ENCODE measurements at places on chromosomes 6 and 20.

- peak; percentile 66 for DNase-seq
Measured at GRCh38 chr6:44265007-44265721, at the start of gene NFKBIE. Gene NFKBIE (minus strand): TSS chr6:44265551. CDS start chr6:44265346, 205 bp downstream.

- no peak for DNase-seq
Measured at GRCh38 chr20:63930971-63931553, 25.2 kb downstream of the UCKL1 start.

- no peak for DNase-seq
Measured at GRCh38 chr6:166579237-166579850, 7.1 kb downstream of the RAMACL start.

DNA sequence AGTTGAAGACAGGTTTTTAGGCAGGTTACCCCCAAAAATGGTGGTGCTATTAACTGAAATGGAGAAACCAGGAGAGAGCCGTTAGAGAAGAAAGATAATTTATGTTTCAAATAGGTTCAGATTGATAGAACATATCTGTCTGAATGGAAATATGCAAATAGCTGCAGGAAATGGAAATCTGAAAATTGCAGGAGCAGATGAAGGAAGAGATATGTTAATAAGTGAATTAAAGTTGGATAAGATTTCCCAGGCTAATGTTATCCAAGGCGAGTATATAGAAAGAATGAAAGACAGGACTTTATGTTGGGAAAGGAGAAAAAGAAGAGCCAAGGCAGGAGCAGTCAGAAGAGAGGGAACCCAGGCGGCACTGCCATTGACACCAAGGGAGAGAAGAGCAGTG lies 365.6 kb downstream of the ARHGAP18 start:
- DNase-seq: no peak

GRCh38 chr6:105994591-105995390 lies 91.3 kb upstream of the PRDM1 start:
- peak; percentile 12 for DNase-seq
